Esophagus squamous epithelium (tissue), 5 donors: ENCODE measurements at places on chromosomes 2 and 18.

GRCh38 chr2:57947398-57947797, 99.2 kb upstream of the VRK2 start:
- no peak for DNase-seq

- no peak for DNase-seq
These were observed 93.8 kb downstream of the NRP2 start for GRCh38 chr2:205776139-205776538.

DNA sequence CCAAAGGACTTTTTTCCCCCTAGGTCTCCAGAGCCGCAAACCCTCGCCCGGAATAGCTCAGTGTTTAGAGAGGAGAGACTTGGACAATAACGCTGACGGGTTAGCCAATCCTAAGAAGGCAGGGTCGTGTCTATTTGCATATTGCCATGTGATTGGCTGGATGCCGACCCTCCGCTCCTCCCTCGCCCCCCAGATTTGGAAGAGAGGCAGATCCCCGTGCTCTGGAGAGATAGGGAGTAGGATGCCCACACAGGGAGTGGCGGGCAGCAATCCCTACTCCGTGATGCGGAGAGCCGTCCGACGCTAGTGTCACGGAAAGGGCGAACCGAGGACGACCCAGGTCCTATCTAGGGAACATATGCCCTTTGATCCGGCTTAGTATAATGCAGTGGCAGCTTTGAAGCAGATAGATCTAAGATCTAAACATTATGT, 1.4 kb downstream of the WNT6 start:
- DNase-seq = no peak

DNA sequence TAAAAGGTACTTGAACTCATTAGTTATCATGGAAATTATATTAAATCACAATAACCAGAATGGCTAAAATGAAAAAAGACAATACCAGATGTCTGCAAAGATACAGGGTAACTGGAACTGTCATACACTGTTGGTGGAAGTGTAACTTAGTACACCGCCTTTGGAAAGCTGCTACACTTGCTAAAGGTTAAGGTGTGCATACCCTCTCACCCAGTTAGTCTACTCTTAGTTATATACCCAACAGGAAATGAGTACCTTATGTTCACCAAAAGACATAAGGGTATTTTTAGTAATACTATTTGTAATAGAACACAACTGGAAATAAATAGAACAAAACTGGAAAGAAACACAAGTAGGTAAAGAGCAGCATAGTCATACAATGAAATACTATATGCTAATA, 155.8 kb upstream of the THUMPD2 start:
- no peak for DNase-seq

DNA sequence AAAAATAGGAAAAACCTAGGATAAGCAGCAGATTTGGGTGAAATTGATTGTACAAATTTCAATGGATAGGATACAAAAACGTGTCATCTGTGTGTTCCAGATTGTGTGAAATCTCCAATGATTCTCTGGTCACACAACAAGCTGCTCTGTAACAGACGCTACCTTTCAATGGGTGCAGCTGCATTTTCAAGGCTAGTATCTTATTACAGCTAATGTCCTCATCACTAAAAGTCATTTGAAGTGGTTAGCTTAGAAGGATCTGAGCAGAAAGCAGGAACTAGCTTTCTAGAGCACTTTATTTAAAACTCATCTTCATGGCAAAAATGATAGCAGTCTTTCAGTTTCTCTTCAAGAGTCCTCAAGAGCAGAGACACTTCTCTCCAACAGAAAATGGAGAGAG, 364.6 kb downstream of the LRP1B start:
- no peak for DNase-seq

DNA sequence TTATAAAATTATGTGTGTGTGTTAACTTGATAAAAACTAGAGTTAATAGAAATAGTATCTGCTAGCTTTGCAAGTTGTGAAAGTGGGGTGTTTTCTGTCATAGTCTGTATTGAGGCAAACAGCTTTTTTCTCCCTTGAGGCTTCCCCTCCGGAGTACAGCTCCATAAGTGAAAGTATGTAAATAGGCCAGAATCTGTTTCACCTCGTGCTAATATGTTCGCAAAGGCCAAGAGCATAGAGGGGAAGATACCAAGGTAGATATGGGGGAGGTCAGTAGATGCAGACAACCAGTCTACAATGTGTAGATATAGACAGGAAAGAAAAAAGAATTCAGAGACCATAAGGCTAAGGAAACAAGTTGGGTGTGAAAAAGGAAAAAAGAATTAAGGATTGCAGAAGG, 72.9 kb downstream of the PTRHD1 start:
- DNase-seq = no peak

- DNase-seq = no peak
These were observed 21.0 kb downstream of the KDSR start for GRCh38 chr18:63346031-63346430.

DNA sequence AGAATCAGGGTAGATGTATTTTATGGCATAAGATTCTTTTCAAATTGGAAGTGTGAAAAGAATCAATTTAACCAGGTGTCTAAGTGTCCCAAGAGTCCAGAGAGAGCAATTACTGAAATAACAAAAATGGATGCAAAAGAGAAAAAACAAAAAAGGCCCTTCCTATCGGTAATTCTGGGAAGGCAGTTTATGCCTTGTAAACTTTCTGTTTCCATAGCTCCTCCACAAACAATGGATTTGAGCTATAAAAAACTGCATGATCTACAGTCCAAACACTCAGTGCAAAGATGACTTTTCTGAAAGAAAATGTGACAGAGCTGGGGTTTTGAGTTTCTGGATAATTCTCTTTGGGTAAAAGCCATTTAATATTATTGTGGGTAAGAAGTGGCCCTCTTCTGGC, 366.1 kb downstream of the EN1 start:
- DNase-seq = no peak

DNA sequence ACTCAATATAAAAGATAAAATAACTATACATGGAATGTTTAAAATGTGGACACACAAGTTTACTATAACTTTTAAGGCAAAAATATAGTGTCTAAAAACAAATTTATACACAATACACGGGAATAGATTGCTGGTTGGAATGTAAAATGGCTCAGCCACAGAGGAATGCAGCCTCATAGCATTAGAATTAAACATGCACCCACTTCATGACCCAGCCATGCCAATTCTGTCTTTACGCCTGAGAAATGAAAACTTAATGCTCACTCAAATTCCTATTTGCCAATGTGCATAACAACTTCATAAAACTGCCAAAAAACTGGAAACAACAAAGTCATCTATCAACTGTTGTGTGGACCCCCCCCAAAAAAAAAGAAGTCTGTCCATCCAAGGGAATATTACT, 1006.6 kb upstream of the POU3F3 start:
- DNase-seq = no peak

GRCh38 chr2:182728014-182728413, 12.0 kb downstream of the DNAJC10 start:
- DNase-seq = no peak

DNA sequence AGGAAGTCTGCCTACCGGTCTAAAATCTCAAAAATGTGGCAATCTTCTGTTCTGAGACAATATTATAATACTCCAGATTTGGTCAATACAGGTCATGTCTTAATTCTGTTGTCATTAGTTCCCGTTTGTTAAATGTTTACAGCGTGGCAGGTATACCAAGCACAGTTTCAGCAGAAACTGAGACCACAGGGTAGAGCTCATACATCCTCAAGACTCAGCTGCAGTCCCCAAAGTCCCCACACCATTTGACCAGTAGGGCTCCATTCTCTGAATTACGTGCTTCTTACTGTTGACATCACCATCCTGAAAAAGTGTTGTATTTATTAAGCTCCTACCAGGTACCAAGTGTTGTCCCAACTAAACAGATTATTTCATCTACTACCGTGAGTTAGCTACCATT, 157.1 kb downstream of the MC4R start:
- no peak for DNase-seq

DNA sequence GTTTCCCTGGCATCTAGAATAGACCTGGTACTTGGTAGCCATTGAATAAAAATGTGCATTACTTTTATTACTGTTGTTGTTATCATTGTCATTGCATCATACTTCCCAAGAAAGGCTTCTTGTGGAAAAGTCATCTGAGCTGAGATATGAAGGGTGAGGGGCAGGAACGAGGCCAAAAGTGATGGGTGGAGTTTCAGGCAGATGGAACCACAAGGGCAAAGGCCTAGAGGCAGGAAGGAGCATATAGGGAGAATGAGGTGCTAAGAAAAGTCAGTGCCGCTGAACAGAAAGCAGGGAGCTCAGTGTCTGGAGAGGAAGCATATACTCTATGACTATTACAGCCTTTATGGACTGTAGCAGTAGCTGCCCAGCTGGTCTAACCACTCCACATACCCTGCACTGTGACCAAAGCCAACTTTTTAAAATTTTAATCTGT, 219.3 kb downstream of the SPP2 start:
- DNase-seq = no peak

GRCh38 chr18:40233931-40234616, 1721.0 kb upstream of the PIK3C3 start:
- DNase-seq = no peak

GRCh38 chr2:180519276-180519675, 461.1 kb upstream of the UBE2E3 start:
- DNase-seq = no peak

GRCh38 chr18:59921384-59921891, 21.6 kb downstream of the PMAIP1 start:
- DNase-seq = no peak

GRCh38 chr18:69935319-69936190, 12.1 kb downstream of the CD226 start:
- no peak for DNase-seq
